Dorsolateral prefrontal cortex (tissue), 122 donors: ENCODE measurements at places on chromosomes 2 and 18. TPM values are rescaled to one million over a fixed set of nuclear protein-coding genes. Genes with fewer than 3 reads are reported as not detected.

GRCh38 chr2:207662203-207662602 is 37.0 kb upstream of the METTL21A start:
- no peak for DNase-seq

- DNase-seq: no peak
Observed at GRCh38 chr18:45571714-45572113, 43.6 kb upstream of the SLC14A2 start.

- no peak for DNase-seq
Observed at GRCh38 chr2:38146907-38147307, 71.0 kb upstream of the CYP1B1 start.

DNA sequence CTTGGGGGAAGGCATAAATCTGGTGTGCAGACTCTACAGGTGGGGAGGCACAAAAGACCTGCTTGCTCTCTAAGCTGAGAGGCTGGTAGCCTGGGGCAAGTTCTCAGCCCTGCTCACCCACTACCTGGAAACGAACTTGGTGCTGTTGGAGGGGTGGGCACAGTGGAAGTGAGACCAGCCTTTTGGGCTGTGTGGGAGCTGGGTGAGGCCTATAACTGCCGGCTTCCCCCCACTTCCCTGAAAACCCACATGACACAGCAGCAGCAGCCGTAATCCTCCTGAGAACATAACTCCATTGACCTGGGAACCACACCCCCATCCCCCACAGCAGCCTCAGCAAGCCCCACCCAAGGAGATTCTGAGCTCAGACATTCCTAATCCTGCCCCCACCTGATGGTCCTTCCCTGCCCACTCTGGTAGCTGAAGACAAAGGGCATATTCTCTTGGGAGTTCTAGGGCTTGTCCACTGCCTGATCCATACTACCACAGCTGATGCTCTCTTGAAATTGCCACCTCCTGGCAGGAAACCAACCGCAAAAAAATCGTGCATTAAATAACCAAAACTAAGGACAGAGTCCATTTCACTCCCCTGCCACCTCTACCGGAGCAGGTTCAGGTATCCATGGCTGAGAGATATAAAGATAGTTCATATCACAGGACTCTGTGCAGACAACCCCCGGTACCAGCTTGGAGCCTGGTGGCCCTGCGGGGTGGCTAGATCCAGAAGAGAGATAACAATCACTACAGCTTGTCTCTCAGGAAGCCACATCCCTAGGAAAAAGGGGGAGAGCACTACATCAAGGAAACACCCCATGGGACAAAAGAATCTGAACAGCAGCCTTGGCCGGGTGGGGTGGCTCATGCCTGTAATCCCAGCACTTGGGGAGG is 178.1 kb downstream of the NDUFA10 start:
- DNase-seq: no peak

APCDD1 gene
- 22.1 TPM for total RNA-seq

LINC00305 gene
- not detected for total RNA-seq

DYNC2LI1 gene
- 49.7 TPM for total RNA-seq
